Activated gamma-delta T cell treated with anti-CD3 and anti-CD28 coated beads, Interleukin-2, amount 50 U/mL, for 16 hours (primary cell): ENCODE measurements at places on chromosomes 5 and 9.

DNA sequence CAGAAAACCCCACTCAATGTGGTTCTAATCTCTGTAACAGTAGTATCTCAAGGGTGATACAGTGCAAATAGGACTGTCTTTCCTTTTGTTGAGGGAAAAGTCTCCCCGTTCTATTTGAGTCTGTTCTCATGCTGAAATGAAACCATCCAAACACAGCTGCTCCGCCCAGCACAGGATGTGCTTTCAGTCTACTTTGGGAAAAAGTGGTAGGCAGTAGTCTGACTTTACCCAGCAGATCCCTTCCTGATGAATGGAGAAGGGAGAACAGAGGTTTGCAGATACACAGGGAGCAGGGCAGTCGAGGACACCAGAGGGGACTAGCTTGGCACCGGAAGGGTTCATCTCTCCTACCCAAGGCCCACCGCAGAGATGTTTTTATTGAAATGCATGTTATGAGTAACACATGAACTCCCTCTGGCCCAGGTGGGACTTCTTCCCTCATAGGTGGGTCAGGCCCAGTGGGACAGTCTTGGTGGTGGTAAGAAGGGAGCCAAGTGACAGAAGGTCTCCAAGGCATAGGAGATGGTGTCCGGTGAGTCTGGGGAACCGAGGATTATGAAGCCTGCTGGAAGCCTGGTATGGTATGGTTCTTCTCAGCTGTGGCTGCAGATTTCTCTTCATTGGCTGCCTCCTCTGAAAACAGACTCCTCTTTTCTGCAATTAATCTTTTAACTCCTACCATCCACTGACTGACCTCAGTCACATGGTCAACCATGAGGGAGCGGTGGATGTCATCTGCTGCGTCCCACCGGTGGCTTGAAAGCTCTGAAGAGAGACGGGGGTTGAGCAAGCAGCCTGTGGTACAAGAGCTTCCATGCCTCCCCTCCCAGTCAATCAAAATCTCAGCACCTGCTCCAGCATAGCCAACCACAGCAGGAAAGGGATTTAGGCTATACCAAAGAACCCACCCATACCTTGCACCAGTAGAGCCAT lies 3.0 kb downstream of the EIF4EBP3 start:
- DNase-seq = no peak

GRCh38 chr5:2205596-2206226 lies 323.0 kb upstream of the IRX4 start:
- DNase-seq = no peak

GRCh38 chr5:29321591-29321990 lies 1871.9 kb upstream of the CDH6 start:
- no peak for DNase-seq

GRCh38 chr9:104999136-104999535 lies 71.2 kb upstream of the ABCA1 start:
- DNase-seq = no peak

GRCh38 chr5:7850395-7851239 lies at the start of gene CFAP90:
Gene CFAP90, minus strand, starts transcription at chr5:7851133. Its CDS starts 112 bp downstream, at chr5:7851021.
- DNase-seq = no peak

DNA sequence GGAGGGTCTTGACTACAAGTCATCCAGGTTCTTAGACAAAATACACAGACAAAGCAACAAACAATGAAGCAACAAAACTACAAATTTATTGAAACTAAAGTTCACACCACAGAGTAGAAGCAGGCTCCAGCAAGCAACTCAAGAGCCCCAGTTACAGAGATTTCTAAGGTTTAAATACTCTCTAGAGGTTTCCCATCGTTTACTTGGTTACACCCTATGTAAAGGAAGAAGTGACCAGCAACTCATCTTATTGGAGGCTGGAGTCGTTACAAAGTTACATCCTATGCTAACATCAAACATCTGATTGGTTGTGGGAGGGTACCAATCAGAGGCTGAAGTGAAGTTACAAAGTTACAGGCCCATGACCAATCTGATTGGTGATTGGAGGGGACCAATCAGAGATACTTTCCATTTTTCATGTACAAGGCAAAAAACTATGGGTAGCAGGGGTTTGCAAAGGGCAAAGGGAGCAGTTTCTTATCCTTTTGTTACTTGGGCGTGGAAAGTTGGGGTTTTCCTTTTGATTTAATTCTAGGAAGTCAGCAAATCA lies 2292.6 kb upstream of the C9orf72 start:
- DNase-seq = no peak

DNA sequence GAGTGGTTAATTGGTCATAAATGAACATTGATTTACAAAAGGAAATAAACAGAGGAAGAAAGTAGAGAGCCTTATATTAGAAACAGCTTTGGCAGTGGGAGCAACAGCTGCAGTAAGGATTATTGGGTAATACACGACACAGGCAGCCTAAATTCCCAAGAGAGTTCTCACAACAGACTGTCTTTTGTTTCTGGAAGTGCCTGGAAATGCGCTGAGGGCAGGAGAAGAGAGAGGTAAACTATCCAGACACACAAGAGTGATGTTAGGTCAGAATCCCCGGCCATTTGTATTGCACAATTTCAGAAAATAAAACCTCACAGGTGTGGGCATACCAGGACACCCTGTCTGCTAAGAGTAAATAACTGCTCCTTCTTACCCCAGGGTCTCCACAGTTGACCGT lies 450.4 kb upstream of the CTNND2 start:
- DNase-seq = no peak

- no peak for DNase-seq
Measured at GRCh38 chr9:78130853-78131252, 99.2 kb upstream of the GNAQ start.

DNA sequence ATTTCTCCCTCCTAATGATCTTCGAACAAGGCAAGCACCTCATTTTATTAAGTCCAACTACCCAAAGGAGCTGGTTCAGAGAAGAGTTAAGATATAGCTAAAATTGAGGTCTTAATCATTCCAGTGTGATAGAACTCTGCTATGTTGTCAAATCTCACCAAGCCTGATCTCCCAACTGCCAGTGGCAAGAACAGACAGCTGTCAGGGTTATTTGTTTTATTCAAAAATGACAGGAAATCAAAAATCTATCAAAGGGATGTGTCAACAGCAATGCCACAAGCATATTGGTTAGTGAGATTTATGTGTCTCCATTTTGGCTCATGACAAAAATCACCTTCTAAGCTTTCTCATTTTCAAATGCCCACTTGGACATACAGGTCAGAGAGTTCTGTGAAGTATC lies 74.5 kb downstream of the PRELID2 start:
- DNase-seq = no peak

- no peak for DNase-seq
Measured at GRCh38 chr5:39624268-39624886, 199.6 kb upstream of the DAB2 start.

DNA sequence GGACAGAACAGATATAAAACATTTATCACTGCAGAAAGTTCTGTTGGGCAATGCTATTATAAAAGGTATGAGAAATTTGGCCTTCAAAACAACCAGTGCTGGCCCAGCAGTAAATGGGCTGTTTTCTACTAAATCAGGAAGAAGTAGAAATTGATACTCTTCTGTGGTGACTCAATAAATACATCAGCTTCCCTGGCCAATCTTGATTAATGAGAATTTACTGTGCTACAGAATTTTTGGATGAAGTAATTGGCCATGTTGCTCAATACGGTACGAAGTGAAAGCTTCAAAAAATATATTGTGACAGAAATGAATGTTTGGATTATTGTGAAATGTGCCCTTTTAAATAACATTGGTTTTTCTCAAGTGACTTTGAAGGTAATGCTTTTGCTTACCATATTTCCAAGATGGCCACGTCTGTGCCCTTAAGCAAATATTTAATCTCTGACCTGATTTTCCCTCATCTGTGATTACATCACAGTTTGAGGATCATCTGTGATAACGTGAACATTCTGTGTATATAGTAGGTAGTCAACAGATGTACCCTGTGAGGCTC lies 4.2 kb downstream of the DNAJA1 start:
- no peak for DNase-seq

DNA sequence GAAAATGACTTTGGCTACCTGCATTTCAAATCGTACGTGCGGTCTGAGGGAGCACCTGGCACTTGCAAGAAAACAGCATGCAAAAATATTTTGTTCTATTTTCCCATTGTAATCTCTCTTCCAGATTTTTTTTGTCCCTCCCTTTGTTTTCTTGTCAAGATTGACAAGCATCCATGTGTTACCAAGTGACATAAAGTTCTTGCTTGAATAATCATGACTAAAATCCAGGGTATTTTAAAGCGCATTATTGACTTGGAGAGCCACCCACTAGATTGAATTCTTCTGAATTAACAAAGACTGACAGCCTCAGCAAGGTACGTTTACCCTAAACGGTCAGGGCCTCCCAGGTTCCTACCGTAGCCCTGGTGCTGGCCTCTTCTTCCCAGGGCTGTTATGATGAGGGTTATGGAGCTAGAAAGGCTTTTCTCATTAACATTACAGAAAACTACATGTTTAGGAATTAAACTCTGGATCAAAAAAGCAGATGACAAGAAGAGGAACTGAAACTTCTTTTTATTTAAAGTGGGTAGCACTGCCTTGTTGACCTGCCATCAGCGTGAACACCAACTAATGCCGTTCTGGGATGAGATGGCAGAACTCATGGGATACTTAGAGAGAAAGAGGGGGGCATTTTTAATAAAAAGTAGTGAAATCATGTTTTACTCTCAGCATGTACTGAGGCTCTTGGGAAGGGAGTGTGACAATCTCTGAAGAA lies 297.0 kb downstream of the EFNA5 start:
- no peak for DNase-seq

- DNase-seq = no peak
Measured at GRCh38 chr5:114524221-114524620, 162.4 kb downstream of the KCNN2 start.

DNA sequence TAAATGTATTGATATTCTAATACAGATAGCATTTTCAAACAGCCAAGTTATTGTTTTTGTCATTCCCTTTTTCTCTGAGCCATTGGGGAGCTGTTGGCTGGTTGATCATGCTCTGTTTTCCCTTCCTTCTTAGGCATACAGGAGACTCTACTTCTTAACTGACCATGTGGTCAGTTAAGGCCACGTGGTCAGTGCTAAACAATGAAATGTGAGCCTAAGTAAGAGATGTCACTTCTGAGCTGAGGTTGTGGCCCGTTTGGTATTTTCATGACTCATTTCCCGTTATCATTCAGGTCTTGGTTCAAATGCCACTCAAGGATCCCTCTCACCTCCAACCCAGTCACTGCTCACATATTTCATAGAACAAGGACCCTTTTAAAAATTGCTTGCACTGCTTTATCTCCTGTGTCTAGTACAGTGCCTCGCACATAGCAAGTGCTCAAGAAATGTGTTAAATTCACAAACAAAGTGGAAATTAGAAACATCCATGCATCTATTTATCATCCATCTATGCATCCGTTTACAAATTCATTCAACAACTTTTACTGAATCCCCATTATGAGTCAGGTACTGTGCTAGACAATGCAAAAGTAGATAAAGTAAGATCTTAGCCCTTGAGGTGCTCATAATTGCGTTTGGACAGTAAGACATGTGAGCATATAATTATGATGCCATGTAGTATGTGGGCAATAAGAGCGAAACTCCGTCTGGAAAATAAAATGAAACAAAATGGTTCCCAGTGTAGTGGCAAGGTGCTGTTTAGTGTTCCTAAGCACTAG lies 50.7 kb downstream of the ARRDC3 start:
- no peak for DNase-seq

GRCh38 chr9:36938617-36939016 lies 95.5 kb downstream of the PAX5 start:
- DNase-seq = no peak

DNA sequence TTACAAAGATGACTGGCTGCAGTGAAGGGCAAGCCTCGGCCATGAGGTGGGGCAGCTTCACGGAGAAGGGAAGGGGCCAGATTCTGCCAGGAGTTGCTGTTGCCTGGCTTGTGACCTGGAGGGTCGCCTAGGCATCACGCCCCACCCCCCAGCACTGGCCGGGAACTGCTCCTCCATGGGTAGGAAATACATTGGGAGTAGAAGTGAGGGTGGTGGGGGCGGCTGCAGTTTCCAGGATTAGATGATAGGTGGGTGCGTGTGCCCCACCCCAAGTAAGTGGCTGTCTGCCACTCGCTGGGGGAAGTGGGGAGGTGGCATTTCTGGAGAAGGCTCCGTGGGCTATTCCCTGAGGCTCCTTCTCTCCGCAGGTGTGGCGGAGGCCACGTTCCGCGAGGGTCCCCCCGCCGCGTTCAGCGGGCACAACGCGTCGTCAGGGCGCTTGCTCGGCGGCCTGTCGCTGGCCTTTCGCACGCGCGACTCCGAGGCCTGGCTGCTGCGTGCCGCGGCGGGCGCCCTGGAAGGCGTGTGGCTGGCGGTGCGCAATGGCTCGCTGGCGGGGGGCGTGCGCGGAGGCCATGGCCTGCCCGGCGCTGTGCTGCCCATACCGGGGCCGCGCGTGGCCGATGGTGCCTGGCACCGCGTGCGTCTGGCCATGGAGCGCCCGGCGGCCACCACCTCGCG lies 16.9 kb downstream of the CRB2 start:
- no peak for DNase-seq

- DNase-seq = no peak
Measured at GRCh38 chr5:174572591-174572990, 151.8 kb upstream of the MSX2 start.

DNA sequence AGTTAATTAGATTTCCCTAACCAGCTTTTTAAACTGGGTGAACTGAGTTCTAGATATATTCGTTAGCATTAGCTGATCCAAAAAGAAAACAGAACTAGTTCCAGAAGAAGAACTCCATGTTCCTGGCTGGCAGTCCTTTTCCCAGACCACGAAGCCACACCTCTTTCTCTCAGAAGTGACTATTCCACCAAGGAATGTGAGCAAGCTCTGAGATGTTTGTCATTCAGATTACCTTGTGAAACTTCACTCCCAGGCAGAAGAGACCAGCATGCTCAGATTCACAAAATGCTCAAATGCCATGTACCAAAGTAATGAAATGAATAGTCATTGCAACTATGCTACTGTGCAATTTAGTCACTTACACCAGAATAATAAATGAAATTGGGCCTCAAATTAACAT lies 4.4 kb upstream of the SSBP2 start:
- no peak for DNase-seq

DNA sequence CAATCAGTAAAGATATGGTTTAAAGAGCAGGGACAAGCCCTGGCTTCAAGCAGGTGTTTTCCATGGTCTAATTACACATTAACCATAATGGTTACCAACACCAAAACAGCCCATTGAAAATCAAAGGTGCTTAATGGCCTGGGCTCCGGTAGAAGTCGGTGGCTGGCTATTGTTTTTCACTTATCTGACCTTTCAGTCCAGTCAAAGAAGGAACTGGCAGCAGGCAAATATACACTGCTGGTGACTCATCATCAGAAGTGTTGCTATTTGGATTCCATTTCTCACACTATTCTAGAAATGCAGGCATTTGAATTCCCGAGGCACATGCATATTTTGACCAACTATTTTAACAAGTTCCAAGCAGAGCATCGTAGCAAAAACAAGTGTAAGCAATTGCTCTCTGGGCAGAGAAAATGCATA lies 26.3 kb upstream of the GABRP start:
- no peak for DNase-seq

GRCh38 chr9:16571127-16571802 lies 299.2 kb downstream of the BNC2 start:
- no peak for DNase-seq
